ENCODE measurements at places on chromosomes 12 and 14.

GRCh38 chr12:57008178-57008577, 1.8 kb upstream of the ZBTB39 start:
- DNase-seq, result no peak

DNA sequence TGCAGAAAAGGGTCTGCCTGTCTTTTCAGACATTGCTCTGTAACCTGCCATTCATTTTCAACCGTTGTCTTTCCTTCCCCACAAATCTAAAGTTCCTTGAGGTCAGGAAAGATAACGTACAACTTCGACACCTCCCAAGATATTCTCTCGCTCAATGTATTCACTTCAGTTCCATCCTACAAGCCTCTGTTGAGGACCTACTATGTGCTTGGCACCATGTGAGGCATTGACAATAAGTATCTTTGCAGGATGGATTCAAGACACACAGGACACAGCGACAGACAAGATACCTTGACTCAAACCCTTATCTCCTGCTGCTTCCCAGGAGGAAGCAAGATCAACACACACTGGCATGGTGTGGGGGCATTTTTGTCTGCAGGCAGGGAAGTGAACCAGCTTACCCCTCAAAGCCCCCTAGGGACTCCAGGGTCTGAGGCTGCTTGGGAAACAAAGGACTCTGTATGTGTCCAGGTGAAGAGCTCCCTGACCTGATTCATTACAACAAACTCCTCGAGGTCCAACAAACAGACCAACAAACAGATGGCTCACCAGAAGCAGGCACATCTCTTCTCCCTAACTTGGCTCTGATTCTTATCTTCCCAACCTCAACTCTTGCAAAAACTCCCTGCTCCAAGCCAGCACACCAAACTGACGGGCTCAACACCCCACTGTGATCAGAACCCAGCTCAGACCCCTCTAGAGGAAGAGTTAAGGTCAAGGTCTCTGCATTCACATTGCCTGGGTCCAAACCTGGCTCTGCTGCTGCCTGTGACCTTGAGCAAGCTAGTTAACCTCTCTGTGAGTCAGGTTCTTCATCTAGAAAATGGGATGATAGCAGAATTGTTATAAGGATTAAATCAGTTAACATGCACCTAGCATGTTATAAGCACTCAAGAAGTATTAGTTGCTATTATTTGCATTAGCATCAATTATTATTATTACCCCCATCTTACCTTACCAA, 6.3 kb downstream of the NUAK1 start:
- DNase-seq, result peak; percentile 10

GRCh38 chr14:87017335-87017734, 975.6 kb downstream of the GALC start:
- no peak for DNase-seq

GRCh38 chr12:129312048-129312447, 458.8 kb downstream of the GLT1D1 start:
- DNase-seq, result no peak

DNA sequence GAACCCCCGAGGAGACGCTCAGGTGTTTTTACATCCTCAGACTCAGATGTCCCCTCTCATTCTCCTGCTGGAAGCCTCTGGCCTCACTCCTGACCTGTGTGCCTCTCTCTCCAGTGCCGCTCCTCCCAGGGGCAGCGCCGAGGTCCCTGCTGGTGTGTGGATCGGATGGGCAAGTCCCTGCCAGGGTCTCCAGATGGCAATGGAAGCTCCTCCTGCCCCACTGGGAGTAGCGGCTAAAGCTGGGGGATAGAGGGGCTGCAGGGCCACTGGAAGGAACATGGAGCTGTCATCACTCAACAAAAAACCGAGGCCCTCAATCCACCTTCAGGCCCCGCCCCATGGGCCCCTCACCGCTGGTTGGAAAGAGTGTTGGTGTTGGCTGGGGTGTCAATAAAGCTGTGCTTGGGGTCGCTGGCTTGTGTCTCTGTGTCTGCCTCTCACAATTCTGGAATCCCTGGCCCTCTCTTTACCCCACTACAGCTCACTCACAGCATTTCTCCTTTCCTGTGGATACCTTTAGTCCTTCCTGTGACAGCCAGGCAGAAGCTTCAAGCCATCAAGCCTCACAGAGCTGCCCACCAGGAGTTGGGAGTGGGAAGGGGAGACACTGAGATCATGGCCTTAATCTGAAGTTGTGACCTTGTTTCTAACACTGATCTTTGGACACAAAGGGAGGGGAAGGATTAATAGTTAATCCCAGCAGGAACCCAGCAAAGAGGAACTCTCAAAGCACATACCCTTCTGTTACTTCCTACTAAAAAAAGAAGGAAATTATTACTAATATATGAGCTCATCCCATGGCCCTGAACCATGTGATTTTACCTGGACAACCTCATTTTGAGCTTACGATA, 1.1 kb upstream of the SOAT2 start:
- no peak for DNase-seq

DNA sequence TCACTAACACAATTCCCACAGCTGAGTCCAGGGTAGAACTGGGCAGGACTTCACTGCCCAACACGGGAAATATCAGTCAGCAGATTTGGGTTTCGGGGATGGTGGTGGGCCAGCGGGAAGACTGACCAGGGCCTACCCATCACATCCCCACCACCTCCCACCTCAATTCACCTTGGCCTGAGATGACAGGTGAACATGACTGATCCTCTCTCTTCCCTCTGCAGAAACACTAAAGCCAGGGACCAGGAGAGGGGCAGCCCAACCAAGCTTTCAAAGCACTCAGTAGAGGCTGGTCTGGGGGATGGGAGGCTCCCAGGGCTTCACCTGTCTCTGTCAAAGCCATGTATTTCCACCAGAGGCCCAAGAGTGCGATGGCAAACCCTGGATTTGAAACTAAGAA, 2.3 kb downstream of the SERPINA5 start:
- no peak for DNase-seq

GRCh38 chr12:114209861-114210260, 196.1 kb downstream of the TBX5 start:
- DNase-seq, result no peak

DNA sequence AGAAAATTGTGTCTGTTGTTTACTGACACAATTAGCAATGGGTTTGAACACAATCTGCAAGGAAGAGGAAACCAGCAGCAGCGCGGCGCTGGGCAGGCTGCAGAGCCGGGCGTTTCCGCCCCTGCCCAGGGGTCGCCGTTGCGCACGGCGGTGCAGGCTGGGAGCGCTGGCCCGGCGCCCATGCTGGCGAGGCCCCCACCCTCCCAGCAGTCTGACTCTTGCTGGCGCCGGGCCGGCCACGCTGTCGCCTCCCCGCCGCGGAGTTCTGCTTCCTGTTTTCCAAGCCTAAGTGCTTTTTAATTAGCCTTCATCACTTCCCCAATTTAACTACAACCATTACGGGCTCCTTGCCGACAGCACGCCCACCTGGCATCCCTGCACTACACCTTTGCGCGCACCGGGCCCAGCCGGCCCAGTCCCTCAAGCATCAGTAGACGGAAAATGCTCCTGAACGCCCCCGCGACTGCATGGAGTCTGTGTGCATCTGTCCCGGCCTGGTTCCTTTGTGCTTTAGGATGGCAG, 212.1 kb downstream of the GXYLT1 start:
- peak; percentile 76 for DNase-seq

- DNase-seq, result no peak
Measured at GRCh38 chr12:27031531-27031930, 9.2 kb downstream of the MED21 start.

DNA sequence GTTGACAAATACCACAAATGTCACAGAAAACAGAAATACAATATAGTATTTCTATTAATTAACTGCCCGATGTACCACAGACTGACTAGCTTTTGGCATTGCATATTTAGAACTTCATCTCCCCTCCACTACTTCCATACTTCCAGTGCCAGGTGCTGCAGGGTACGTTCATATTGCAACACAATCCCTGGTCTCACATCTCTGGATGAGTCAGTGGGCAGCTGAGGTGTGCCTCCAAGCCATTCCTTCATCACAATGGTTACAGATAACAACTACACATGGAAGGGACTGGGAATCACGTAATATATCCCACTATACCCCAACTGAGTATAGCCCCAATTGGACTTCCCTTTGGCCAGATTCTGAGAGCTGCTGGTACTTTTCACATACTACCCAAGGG, 31.1 kb downstream of the CCDC198 start:
- DNase-seq, result no peak

GRCh38 chr14:67428501-67429031, 16.6 kb upstream of the PLEK2 start:
- no peak for DNase-seq

GRCh38 chr12:94596596-94596995, 53.8 kb downstream of the TMCC3 start:
- no peak for DNase-seq

- DNase-seq, result no peak
Measured at GRCh38 chr14:30888480-30889243, 14.3 kb downstream of the COCH start.

- no peak for DNase-seq
Measured at GRCh38 chr14:104477666-104478380, 101.7 kb upstream of the C14orf180 start.

- peak; percentile 38 for DNase-seq
Measured at GRCh38 chr12:109768901-109769670, 55.5 kb downstream of the FAM222A start.

- no peak for DNase-seq
Measured at GRCh38 chr12:108884116-108885012, 4.5 kb downstream of the DAO start.

DNA sequence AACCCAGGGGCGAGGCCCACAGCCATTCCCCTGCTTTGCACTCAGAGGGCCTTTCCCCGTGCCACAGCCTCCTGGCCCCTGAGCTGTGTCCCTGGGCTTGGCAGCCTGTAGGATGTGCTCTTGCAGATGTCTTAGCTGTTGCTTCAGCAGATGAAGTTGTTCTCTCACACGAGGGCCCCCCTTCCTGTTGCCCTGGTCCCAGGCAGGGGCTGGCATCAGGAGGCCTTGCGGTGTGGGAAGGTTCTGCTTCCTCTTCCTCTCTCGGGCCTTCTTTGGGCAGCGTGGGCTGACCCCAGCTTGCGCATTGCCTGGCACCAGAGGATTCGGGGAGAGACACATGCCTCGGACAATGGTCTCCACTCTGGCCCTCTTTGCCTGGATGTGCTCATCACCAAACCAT, 12.7 kb downstream of the PROX2 start:
- DNase-seq, result no peak

GRCh38 chr14:72645706-72646105, 248.2 kb downstream of the DPF3 start:
- DNase-seq, result no peak

- DNase-seq, result no peak
Measured at GRCh38 chr12:23133471-23133870, 508.5 kb downstream of the ETNK1 start.

DNA sequence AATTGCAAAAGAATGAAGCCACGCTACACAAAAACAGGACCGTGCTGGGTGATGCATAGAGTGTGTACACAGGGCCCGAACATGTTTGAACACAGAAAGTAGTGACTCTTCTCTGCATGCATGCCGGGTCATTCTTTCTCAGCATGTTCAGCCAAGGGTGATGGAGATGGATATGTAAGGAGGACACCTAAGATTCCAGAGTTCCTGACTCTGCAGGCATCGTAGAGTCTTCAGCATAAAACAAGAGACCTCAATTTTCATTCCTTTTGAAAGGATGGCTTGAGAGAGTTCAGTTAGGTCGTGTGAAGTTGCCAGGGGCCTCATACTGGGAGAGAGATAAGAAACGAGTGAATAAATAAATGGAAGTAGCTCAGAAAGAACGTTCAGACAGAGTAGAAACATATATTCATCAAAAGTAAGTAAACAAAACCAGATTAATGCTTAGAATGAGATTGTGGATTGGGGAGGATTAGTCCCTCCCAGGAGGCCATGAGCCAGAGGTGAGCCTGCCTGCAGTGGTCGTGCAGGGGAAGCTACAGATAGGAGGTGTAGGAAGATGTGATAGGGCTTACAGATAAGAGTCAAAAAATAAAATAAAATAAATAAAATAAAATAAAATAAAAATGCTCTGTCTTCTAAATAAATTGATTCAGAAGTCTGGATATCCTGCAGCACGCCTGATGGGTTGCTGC, 27.6 kb upstream of the SEL1L start:
- DNase-seq, result no peak

- DNase-seq, result no peak
Measured at GRCh38 chr12:67760586-67761275, 112.2 kb downstream of the DYRK2 start.
